ENCODE measurements at places on chromosomes 7 and 10.
A peak's percentile ranks its signal among the peaks of the same experiment; 100 is the strongest.

- no peak for DNase-seq
Observed at GRCh38 chr10:43904844-43905243, 256.2 kb upstream of the ZNF32 start.

DNA sequence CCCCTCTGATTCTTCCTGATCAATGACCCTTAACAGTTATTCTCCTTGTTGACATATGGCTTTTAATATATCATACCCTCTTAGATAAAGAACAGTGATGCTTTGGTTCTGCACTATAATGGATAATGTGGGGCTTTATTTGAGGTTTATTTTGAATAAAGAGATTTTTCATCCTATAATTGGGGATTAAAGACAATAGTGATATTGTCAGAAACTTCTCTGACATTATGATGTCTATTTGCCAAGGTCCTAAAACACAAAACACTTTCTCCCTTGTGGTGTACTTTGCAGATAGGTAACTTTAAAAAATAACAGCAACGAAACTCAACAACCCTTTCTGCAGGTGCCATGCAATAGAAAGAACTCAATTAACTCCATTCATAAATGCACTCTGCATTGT lies 243.6 kb upstream of the RHOBTB1 start:
- DNase-seq: no peak

DNA sequence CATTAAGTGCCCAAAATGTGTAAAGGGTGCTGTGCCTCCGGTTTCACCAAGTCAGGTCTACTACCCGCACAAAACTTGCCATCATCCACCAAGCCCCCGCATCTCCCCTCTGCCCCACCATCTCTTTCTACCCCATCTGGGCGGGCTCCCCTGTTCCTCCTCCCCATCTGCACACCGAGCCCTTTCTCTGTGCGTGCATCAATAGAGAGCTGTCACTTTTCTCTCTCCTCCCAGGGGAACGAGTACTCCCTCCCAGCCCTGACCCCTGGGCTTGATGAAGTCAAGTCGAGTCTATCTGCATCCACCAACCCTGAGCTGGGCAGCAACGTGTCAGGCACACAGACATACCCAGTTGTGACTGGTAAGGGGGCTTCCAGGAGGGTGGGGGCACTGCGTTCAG lies 63.5 kb downstream of the PAX2 start:
- DNase-seq: no peak

GRCh38 chr7:92576296-92576695 lies 13.9 kb downstream of the FAM133B start:
- DNase-seq: no peak

DNA sequence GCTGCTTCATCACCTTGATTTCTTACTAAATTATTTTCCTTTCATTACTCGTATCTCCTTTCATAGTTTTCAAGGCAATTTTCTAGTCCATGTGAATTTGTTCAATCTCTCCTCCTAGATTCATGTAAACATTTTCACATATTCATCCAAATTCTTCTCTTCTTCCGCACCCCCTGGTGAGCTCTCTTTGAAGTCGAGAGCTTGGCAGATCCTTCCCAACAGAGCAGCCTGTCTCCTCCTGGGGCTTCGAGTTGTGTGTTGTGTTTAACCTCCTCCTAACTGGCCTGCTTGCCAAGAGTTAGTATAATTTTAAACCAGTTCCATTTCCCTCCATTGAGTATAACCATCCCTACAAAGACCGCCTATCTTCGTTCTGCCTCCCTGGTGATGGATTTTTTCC lies 272.4 kb upstream of the CELF2 start:
- DNase-seq: no peak

DNA sequence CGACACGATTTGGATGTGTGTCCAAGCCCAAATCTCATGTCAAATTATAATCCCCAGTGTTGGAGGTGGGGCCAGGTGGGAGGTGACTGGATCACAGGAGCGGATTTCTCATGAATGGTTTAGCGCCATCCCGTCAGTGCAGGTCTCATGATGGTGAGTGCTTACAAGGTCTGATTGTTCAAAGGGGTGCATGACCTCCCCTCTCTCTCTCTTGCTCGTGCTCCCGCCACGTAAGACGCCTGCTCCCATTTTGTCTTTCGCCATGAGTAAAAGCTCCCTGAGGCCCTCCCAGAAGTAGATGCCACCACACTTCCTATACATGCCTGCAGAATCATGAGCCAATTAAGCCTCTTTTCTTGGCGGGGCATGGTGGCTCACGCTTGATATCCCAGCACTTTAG lies 71.5 kb upstream of the NANOS1 start:
- no peak for DNase-seq

- no peak for DNase-seq
Observed at GRCh38 chr7:78370936-78371335, 572.4 kb downstream of the PHTF2 start.

- DNase-seq: peak; percentile 97
Observed at GRCh38 chr7:1466524-1467271, 7.4 kb upstream of the MICALL2 start.
